ENCODE measurements at places on chromosomes 7 and 10. TPM values are rescaled to one million over a fixed set of nuclear protein-coding genes. Genes with fewer than 3 reads are reported as not detected.

GRCh38 chr10:71964743-71965515 lies 734 bp downstream of the CHST3 start:
- peak; percentile 65 for DNase-seq

- DNase-seq, result no peak
These were observed 620 bp downstream of the SLK start for GRCh38 chr10:103967448-103968071.

The FLNC gene
- total RNA-seq, result 839 TPM

- no peak for DNase-seq
These were observed 456.2 kb downstream of the REEP3 start for GRCh38 chr10:63977329-63977923.

DNA sequence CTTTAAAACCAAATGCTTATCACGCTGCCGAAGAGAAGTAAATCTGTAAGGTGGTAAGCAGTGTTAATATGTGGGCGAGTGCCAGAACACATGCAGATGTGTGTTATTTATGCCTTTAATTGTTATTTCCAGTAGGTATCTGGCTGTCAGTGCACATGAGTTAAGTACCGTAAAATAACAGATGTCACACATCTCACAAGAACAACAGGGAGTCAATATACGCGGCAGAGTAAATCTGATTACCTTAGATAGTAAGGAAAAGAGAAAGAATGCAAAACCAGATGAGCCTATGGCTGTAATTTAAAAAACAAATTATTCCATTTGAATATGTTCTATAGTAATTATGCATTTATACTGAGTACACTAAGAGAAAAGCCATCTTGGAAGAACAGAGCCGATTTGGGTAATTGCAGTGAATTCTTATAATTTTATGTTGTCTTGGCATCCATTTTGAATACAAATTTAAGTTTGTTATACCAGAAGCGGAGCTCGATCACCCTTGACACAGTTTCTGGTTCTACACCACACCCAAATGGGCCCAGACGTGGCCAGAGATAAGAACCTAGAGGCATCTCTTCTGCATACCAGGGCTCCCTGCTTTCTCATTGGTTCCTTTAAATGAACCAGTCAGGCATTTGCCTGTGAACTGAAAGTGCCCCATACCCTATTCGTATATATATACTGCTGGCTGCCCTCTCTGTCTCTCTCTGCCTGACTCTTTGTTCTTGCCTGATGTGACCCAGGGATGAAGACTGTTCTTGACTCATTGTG lies 34.8 kb downstream of the DNAJB9 start:
- DNase-seq, result no peak

- no peak for DNase-seq
These were observed 449 bp downstream of the NUDT5 start for GRCh38 chr10:12195281-12195602.

DNA sequence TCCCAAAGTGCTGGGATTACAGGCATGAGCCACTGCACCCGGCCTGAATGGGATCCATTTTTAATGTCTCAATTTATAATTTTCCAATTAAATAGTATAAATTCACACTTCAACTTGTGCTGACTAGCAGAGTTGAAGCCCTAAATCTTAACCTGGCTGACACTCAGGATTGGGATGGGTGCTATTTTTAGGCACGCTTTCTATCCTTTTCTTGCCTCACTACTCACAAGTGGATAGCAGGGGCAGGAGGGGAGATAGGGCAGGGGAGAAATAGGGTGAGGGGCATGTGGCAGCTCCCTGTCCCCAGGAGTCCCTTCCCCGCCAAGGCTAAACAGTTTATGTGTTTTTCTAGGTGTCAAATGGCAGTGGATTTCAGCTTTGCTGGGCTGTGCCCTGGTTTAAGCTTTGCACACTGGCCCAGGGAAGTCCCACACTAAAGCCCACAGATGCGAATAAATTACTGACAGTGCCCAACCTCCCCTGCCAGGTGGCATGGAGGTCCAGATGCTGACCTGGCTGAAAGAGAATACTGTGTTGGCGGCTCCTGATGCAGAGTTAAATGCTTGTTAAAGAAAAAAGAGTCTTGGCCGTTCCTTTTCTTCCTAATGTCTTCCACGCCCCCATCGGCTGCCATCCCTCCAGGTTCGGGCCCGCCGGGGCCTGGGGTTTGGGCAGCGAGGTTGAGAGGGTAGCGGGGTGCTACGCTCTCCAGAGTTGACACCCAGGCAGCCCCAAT lies 36.2 kb upstream of the EFCAB10 start:
- DNase-seq, result no peak

GRCh38 chr7:767941-768731 lies 41.1 kb upstream of the PRKAR1B start:
- no peak for DNase-seq

DNA sequence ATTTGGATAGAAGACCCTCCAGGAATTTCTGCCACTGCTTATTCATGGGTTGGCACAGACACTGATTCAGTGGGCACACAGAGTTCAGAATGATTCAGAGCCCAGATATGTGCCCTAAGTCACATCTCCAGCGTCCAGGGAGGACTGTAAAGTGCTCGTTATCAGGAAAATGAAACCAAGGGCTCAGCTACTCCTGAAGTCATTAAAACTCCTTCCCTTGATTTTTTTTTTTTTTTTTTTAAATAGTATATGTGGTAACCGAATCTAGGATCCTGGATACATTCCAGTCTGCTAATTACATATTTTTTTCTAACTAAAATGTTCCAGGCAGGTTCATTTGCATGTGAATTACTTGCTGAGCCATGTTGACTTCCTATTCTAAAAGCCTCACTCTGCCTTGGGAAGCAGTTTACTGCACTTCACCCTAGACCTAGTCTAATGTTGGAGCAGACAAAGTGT lies 34.7 kb downstream of the MET start:
- DNase-seq, result no peak

The HEPACAM2 gene
- total RNA-seq, result not detected

GRCh38 chr7:28348636-28349035 lies 63.7 kb upstream of the CREB5 start:
- peak; percentile 26 for DNase-seq

The UNC5B gene
- total RNA-seq, result 15.6 TPM

DNA sequence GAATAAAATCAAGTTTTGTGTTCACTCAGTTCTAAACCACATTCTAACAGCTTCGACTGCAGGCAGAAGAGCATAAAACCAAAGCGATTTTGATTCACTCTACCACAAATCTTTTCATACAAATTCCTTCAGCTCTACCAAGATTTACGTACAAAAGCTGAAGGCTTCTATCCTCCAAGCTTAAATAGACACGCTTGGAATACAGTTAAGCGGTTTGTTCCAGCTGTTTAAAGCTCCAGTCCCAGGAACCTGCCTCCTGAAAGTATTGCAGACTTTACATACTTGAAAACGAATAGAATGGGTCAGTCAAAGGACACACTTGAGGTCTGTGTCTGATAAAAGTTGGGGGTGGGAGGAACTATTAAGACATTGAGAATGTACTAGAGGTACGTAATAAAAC lies 102.9 kb downstream of the MPP7 start:
- DNase-seq, result no peak

DNA sequence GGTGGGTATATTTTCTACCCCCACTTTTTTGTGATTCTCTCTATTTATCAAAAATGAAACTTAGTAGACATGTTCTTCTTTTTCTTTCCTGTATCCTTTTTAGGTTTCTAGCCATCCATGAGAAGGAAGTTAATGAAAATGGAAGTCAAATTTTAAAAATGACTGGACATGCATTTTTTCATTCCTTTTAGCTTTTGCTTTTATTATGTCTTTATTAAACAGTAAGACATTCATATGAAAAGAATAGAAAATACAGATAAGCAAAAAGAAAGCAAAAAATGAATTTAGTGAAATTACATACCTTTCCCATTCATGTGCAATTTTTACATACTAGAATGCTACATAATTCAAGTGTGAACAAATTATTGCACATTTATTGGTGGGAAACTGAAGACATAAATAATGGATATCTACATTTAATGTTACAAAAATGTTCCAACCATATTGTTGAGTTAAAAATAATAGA lies 88.7 kb downstream of the CPED1 start:
- no peak for DNase-seq

DNA sequence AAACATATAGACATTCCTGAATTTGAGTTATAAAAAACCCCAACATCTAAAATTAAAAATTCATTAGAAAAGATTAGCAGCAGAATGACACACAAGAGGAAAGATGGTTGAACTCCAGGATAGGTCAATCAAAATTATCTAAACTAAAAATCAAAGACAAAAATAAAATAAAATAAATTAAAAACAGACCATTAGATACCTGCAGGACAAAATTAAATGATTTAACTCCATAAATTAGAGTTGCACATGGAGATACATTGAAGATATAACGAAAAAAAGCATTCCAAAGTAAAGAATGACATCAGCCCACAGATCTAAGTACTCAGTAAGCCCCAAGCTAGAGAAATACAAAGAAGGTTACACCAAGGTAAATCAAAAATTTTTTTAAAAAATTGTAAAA lies 226.1 kb upstream of the SORCS1 start:
- no peak for DNase-seq

Measured in left ventricle myocardium inferior (tissue), 1 donor.